Astrocyte of the spinal cord (primary cell): ENCODE measurements at places on chromosomes 6 and 20.

GRCh38 chr6:119205911-119206618, 127.6 kb upstream of the FAM184A start:
- no peak for DNase-seq

GRCh38 chr20:34747479-34747878, 43.3 kb downstream of the TP53INP2 start:
- DNase-seq = no peak

- peak; percentile 55 for DNase-seq
Measured at GRCh38 chr6:136401749-136402148, 112.1 kb upstream of the BCLAF1 start.

DNA sequence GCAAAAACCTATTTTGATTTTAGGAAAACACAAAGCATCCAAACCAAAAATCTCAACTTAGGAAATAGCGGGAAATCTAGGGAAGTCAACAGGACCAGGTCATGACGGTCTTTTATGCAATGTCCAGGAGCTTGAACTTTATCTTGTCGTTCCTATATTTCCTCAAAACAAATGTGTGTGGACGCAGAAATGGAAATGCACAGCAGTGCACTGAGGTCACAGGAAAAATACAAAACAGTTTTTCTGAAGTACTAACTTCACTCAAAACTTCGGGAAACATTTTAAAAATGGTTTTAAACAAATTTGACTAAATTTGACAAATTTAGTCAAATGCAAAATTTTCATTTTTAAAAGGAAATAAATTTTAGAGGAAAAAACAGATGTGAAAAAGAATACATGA, 5.5 kb upstream of the SLC17A2 start:
- DNase-seq = no peak

DNA sequence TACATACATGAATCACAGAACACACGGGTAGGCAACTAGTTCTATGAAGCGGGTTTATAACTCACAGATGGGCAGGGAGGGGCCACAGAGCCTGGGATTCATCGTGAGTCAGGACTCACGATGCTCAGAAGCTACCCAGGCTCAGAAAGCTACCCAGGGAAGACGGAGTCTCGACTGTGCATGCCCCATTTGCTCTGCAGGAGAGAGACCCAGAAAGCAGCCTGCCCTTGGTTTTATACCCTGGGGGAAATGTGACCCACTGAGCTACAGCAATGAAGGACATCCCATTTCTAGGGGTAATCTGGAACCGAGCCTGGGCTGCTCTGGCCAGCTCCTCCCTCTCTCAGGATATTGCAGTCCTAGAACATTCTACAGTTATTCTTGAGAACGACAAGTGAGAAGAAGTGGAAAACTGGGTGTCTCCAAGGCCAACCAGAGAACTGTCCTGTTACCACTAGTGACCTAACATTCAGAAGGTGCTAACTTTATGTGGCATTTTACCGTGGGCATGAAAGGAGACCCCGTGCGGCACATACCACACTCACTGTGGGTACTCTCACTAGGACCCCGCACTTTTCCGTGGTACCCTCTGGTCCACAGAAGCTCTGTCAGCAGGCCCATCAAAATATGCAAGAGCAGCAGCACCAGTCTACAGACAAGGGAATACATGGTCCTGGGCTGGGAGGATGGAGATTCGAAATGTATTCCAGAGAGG, 201.9 kb upstream of the PMEPA1 start:
- no peak for DNase-seq

DNA sequence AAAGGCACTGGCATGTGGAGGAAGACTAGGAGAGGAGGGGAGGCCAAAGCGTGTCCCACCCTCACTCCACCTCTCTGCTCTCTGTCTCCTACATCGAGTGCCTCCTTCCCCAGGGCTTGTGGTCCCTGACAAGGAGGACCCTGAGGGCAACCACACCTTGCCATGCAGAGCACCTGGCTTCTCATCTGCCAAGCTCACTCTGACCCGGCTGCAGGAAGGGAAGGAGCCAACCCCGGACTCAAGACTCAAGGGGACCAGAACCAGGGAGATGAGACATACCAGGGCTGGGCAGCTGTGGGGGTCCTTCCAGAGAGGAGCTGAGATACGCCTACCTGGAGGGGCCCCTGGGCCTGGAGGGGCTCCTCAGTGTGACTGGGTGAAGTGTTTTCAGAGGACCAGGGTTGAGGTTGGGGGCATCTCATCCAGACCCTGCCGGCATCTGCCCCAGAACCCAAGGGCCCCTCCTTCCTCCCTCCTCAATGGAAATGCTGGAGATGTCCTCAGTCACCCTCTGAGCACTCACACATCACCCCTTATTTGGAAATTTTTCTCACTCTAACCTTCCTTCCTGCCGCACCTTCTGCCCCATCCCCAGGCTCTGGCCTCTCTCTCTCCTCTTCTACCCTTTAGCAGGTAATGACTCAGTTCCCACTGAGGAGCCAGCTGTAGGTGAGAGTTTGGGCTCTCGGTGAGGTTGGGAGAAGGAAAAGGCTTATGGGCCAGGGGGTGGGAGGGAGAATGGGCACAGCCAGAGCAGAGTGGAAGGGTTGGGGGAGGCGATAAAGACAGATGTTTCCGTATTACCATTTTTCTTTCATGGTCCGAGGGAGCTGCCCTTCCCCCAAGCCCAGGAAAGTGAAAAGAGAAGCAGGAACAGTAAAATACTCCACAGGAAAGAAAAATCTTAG, 32.0 kb upstream of the POU5F1 start:
- no peak for DNase-seq

DNA sequence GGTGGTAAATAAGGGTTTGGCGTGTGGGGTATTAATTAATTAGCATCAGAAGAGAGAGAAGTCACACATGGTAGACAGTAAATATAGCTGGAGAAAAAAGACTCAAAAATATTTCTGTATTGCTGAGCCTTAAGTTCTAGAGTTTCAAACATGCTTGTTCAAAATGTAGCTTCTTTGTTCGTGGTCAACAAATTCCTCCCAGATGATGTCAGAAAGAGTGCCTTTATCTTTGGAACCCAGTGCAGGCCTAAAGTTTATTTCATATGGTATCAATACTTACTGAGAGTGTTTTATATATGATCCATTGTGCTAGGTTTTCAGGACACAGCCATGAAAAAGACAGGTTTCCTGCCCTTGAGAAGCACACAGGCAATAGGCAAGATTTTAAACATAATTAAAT, 18.3 kb downstream of the MARCKS start:
- peak; percentile 64 for DNase-seq

GRCh38 chr20:49937027-49937929, 1.1 kb downstream of the RNF114 start:
- no peak for DNase-seq

- peak; percentile 46 for DNase-seq
Measured at GRCh38 chr6:95249175-95249574, 328.2 kb upstream of the MANEA start.

GRCh38 chr6:95593025-95593424, 15.7 kb downstream of the MANEA start:
- DNase-seq = no peak

DNA sequence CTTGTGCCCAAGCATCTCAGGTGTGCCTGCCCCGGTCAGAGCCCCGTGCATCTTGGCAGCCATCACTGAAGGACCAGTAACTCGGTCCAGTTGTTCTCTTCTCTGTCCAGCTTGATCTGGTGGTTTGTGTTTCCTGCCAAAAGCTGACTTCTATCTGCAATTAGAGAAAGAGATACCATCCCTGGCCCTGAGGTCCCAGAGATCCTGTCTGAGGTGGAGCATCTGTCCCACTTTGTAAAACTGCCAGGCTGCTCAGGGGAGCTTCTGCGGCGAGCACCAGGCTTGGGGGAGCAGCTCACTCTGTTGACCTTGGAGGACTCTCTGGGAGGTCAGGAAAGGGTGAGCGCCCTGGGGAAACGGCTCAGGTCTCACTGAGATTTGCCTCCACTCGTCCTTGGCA, 35.1 kb downstream of the MYT1 start:
- DNase-seq = no peak

DNA sequence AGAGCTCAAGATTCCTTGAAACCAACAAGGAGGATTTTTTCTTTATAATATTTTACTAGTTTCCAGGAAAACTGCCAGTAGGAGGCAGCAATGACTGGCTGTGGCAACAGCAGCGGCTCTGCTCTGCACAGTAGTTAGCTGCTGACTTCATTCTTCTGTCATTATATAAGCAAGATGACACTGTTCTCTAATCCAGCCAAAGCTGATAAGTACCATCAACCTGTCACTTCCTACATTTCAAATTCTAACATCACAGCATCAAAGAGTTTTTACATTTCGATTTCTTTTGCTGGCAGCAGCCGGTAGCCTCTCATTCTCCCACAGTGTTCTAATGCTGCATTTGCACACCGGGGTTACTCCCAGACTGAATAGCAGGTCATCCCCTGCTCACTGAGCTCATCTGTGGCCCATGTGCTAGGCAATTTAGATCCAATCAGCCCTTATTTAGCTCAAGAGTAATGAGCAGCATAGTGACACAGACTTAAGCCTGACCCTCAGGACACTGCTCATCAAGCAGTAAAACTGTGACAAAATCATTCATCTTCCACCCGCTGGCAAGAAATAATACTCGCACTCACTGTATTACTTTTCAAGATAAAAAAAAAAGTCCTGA, 67.8 kb downstream of the MMS22L start:
- DNase-seq = peak; percentile 80

DNA sequence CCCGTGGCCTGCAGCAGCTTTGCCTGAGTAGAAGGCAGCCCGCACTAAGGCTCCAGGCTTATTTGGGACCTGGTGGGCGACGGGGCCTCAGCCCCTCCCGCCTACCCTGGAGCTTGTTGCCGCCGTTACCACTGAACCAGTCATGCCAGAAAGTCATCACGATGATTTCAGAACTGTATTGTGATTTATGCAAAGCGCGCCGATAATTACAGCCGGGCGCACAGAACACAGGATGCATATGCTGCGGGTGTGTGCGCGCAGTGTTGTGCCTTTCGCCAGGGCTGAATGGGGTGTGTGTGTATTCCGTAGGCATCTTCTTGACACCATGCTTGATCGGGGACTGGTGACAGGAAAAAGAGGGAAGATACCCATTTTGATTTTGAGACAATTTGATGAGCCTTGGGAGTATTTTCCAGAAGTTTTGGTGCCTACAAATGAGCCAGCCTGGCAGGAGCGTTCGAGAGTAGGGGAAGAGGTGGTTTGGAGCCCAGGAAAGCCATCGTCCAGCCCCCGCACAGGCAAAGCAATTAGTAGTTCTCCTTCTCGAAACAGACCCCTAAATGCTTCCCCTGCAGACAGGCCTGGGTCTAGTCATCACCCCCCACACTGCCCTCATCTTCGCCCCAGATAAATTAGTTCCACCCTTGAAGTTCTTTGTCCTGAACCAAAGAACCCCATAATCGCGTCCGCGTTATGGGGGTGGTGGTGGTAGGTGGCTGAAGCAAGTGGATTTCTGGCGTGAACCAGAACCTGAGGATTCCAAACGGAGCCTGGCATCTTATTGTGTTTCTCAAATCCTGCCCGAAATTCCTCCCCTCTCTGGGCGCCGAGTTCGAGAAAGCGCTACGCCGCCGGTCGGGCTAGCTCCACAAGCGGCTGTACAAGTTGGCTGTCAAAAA, 1.9 kb upstream of the NR2E1 start:
- no peak for DNase-seq

DNA sequence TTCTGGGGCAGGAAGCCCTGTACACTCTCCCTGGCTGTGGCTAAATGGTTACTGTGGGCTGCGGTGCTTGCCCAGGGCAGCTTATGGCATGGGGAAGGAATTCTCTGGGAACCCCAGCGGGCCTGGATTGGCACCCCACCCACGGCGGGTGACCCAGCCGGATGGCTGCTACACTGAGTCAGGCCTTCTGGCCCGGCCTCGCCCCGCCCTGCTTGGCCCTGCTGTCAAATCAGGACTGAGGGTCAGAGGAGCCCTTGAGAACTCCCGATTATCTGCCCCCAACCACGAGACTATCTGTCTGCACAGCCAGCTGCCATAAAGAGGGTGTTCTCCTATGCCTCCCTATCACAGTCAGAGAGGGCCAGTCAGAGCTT, 7.3 kb upstream of the ITPR3 start:
- peak; percentile 70 for DNase-seq

GRCh38 chr6:107728564-107728897, 95.6 kb downstream of the SCML4 start:
- DNase-seq = no peak

DNA sequence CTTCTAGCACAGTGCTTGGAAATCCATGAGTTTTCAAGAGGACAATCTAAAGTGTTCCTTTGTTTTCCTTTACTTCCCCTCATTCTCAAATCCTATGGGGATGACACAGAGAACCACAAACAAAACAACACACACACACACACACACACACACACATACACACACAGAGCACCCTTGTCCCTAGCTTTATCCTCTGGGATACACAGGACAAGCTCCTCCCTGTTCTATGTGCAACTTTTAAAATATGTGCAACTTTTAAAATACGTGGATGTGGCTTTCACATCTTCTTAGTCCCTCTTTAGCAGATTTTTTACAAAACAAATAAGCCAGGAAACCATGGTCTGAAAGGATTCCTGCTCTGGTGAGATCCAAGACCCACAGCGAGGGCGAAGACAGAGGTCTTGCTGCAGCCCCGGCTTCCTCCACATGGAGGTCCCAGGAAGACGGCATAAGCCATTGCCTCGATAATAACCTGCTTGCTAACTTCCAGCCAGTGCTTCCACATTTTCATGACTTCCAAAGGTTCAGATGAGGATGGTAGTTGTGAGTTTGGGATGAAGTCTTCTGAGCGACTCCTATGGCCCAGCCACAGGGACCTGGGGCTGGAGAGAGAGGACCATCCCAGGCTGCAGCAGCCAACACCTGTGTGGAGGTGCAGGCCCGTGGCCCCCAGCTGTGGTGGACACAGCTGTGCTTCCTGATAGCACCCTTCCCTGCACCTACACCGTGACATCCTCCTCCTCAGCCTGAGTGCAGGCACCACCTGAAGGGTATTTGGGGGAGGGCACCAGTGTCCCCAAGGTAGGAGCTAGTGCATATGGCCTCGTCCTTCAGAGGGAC, 62.8 kb upstream of the CD93 start:
- DNase-seq = no peak

GRCh38 chr6:111844376-111844775, 28.9 kb downstream of the FYN start:
- DNase-seq = no peak

- DNase-seq = peak; percentile 69
Measured at GRCh38 chr20:51624157-51624731, 81.7 kb upstream of the NFATC2 start.

DNA sequence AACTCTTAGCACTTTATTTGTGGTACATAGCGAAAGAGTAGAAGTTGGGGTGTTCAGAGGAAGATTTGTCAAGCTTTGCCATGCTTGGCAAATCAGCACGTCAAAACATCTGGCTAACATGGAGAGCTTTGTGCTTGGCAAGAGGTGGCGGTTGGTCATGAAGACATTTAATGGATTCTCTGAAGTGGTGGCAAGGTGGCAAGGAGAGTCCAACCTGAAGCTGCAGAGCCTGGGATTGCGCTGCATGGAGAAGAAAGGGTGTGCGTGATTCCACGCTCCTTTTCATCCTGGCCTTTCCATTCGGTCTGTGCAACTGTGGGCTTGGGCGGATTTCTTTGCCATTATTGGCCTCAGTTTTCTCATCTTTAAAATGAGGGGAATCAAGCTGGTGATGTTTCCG, 3.1 kb downstream of the PYGB start:
- no peak for DNase-seq

GRCh38 chr6:113651120-113651519, 206.0 kb upstream of the MARCKS start:
- DNase-seq = no peak
